ENCODE measurements at places on chromosomes 12 and 14.

DNA sequence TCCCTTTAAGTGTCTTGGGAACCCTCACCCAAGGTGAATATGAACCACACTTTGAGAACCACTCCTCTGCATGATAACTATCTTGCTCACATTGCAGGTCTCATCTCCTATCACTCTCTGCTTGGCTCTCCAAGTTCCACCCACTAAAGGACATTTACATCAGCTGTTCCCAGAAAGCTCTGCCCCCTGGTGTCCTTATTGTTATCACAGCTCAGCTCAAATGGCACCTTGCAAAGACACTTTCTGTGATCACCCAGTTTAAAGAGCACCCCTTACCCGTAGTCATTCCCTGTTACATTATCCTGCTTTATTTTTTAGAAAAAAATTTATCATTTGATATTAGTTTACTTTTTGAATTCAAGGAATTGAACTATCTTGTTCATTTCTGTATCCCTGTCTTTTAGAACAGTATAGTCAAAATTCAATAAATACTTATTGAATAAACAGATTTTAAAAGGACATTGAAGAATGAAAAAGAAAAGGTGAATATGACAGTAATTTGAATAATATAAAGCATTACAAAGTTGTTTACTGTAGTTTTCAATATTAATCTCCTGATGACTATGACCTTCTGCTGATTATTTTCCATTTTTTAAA, 20.5 kb upstream of the GUCY2C start:
- DNase-seq = peak; percentile 16

DNA sequence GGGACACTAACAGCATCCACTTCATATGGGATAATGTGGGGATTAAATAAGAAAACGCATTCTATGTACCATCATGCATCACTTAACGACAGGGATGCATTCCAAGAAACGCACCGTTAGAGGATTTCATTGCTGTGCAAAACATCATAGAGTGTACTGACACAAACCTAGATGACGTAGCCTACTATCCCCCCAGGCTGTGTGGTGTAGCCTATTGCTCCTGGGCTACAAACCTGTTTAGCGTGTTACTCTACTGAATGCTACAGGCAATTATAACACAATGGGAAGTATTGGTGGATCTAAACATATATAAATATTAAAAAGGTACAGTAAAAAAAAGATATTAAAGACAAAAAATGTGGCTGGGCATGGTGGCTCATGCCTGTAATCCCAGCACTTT, 230.6 kb downstream of the KSR2 start:
- DNase-seq = no peak

GRCh38 chr12:2195085-2195484, 142.3 kb downstream of the CACNA1C start:
- no peak for DNase-seq

DNA sequence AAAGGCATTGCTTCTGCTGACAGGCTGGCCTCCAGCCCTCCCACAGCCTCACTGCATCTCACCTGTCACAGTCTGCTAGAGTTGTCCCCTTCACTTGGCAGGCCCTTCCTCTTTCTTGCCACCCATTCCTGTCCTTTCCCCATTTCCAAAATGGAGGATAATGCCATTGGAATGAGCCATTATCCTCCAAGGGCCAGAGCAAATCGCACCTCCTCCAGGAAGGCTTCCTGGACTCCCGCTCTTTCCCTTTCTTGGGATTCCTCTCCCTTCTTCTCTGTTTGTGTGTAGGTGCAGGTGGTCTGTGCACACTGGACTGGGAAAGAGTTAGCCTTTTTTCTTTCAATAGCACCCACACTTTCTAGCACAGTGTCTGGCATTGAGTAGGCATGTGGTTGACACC, 3.8 kb downstream of the KRT82 start:
- no peak for DNase-seq

GRCh38 chr14:42710071-42710470, 1103.4 kb downstream of the LRFN5 start:
- DNase-seq = no peak

- DNase-seq = no peak
These were observed 26.8 kb upstream of the CKAP4 start for GRCh38 chr12:106274575-106275121.

- no peak for DNase-seq
These were observed 247.9 kb downstream of the NELL2 start for GRCh38 chr12:44628180-44628579.

GRCh38 chr12:98939350-98939749, 294.3 kb downstream of the APAF1 start:
- DNase-seq = no peak

DNA sequence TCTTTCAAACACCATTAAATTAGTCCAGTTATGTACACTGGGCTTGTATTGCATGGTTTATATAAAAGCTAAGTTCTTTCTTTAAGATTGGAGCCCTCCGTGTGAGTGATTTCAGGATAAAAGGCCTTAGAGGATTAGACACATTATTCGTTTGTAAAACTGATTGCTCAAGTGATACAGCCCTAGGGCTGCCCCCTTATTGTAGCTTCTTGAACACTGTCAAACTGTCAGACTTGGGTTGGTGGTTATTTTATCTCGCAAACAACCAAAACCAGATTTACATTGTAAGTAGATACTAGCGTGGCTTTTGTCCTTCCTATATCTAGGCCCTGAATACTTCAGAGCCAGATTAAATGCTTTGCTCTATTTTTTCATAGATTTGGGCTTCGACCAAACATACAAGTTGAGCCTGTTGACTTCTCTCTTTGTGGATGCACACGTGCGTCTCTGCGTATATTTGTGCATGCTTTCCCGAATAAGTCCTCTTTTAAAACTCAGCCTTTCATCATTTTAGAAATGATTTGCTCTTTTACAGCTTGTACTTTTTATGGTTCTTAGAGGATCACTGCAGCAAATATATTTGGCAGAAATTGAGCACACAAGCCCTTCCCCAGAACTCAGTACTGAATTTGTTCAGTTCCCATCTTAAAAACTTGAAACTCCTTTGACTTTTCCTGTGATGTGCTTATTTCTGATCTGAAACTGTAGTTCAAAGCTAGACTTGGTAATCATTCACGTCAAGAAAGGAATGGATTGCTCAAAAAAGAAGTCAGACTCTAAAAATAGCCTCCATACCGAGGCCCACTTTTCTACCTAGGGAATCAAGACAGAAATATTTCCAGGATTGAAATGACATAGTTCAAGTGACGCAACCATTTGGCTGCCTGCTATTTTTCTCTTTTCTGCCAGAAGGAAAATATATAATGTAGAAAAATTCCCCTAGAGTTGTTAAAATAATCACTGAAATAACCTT, 129.5 kb downstream of the ETV6 start:
- no peak for DNase-seq

DNA sequence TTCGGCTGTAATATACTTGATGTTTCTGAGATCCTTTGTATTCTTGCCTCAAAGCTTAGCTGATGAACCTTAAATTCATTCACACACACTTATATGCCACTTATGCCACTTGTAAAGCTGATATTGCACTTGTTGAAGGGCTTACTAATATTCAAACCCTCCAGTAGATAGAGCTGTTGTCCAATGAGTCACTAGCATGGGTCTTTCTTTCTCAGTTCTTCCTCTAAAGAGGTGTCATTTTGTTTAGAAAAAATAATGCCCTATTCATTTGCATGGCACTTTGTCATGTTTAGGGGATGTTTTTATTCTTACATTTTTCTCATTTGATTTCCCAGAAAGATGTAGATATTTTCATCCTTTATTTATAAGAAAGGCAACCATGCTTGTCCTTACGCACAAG, 56.4 kb downstream of the MON2 start:
- DNase-seq = no peak

- DNase-seq = no peak
These were observed 19.8 kb downstream of the RPGRIP1 start for GRCh38 chr14:21299562-21300130.

GRCh38 chr12:12592930-12593329, 18.7 kb upstream of the CREBL2 start:
- DNase-seq = no peak

DNA sequence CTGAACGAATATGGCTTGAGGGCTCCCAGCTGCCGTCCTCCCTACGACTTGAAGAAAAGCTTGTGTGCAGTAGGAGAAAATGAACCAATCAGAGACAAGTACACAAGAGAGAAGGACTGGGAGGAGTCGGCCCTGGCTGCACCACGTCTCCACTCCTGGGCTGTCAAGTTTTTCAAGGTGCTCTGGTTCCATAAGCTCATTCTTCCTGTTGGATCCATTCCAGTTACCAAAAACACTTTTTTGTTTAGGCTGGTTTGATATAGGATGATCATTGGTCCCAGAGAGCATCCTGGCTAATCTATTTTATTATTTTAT, 2.8 kb upstream of the A2ML1 start:
- DNase-seq = no peak

- no peak for DNase-seq
These were observed 153.6 kb upstream of the FKBP4 start for GRCh38 chr12:2641207-2641606.

DNA sequence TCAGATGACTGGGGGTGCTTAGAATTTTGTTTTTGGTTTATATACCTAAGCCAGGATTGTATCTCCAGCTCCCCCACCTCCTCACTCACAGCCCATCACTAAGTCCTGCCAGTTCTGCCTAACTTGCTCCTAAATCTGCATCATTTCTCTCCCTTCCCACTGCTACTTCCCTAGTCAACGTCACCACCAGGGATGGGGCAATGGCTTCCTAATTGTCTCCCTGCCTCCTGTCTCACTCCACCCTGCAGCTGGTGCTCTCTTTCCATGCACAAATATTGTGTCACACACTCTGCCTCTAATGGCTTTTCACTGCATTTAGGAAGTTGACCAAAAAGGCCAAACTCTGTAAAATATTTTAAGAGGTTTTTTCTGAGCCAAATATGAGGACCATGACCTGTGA, 11.5 kb downstream of the OAS2 start:
- DNase-seq = no peak

DNA sequence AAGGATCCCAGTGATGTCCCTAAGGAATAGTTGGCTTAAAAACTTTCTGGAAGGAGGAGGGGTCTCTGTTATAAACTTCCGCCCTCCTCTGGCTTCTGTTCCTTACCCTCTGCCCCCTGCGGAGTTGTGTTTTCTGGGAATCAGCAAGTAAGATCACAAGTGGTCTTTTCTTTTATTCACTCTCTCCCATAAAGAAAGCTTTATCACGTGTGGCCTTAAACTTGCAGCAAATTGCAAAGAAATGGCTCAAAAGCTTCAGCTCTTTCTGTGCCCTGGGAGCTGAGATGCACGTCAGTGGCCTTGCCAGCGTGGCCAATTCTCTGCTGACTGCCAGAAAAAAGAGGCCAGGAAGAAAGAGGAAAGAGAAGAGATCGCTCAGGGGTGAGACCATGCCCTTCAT, at the start of gene SLCO1C1:
Gene SLCO1C1 (plus strand): TSS at position 101 of the 400 bp plus-strand sequence. CDS start 4,245 bp downstream, outside the sequence.
- DNase-seq = no peak

- no peak for DNase-seq
These were observed 5.6 kb downstream of the FAM234B start for GRCh38 chr12:13049816-13050215.

GRCh38 chr12:76804435-76804976, 40.6 kb downstream of the ZDHHC17 start:
- no peak for DNase-seq

GRCh38 chr14:94174604-94175010, 485 bp downstream of the PPP4R4 start:
- DNase-seq = no peak

GRCh38 chr14:105888784-105889665, 362.6 kb downstream of the TMEM121 start:
- no peak for DNase-seq

DNA sequence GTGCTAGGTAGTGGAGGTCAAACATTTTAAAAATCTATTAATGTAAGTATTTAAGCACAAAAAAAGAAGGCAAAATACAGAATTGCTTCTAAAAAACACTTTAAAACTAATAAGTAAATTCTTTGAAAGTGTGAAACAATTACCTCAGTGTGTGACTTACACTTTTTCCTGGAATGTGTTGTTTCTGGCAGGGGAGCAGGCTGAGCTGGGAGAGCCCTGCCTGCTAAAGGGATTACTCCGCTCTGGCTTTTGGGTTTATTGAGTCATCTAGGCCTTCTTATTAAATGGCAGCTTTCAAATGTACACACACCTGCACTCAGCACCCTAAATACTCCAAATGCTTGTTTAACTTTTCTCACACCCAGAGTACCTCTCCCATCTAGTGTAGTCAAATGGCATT, 279.8 kb downstream of the AKAP6 start:
- DNase-seq = no peak

DNA sequence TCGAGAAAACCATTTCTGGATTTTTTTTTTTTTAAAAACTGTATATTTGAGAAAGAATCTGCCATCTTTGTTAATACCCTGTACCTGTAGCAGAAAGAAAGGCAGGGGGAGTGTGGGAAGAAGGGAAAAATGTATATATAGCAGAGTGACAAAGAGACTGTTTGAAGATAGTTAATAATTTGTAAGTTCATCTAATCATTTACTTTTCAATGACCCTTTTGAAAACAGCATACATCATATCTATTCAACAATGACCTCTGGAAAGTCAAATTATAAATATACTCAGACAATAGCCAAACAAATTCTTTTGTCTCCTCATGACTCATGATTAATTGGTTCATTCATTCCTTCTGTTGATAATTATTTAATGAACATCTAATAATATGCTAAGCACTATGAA, 10.9 kb upstream of the CPM start:
- no peak for DNase-seq

DNA sequence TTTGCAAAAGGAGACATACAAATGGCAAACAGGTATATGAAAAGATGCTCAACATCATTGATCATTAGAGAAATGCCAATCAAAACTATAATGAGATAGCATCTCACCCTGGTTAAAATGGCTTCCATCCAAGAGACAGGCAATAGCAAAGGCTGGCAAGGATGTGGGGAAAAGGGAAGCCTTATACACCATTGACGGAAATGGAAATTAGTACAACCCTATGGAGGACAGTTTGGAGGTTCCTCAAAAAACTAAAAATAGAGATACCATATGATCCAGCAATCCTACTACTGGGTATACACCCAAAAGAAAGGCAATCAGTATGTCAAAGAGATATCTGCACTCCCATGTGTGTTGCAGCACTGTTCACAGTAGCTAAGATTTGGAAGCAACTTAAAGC, 17.3 kb upstream of the CKAP4 start:
- no peak for DNase-seq

- DNase-seq = no peak
These were observed 18.2 kb downstream of the FAM222A start for GRCh38 chr12:109731806-109732205.

- no peak for DNase-seq
These were observed 41.7 kb upstream of the ITPR2 start for GRCh38 chr12:26874501-26875296.

Measured in stimulated activated CD4-positive, alpha-beta T cell treated with anti-CD3 and anti-CD28 coated beads, Interleukin-4, amount 100 ng/mL, for 48 hours (primary cell).